Central memory CD4-positive, alpha-beta T cell (primary cell): ENCODE measurements at places on chromosomes 12 and 14.

- no peak for DNase-seq
Measured at GRCh38 chr12:78316631-78317468, 486.2 kb downstream of the NAV3 start.

DNA sequence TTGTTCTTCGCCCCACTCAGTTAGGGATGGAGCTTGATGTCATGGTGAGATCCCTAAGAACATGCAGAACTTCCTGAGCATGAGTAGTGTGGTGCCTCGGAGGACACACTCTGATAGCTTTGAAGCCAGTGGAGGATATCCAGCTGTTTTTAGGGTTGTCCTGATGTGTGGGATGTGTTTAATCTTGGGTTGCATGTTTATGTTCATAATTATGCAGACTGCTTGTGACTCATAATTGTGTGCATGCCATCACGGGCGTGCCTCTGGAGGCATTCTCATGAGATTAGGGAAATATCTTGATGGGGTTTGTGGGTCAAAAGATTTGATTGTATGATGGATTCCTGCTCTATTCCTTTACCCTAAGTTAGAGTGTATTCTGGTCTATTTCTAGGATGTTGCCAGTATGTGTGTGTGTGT, 267.4 kb upstream of the PELI2 start:
- no peak for DNase-seq

DNA sequence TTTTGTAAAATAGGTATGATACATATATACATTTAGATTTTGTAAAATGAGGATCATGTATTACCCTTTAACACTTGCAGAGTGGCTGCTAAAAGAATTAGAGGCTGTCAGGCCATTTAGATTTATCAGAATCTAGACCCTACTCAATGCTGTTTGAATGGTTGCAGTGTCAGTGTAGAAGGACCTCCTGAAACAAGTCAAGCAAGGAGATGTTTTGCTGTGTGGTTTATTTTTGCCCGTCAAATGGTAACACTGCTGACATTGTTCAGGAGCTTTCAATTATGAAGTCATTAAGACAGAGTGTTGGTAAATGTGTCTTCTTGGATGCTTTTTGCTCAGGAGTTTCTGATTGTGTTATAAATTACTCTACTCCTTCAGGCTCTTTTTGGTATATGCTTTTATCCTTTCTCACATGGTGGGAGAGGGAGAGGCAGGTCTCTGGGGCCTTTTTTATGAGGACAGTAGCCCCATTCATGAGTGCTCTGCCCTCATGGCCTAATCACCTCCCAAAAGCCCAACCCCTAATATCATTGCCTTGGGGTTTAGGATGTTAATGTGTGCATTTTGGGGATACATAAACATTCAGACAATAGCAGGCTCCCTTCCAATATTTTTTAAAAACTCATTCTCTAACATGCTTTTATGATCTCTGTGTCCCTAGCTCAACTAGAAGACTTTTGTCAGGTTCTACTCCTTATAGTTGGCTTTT, 16.5 kb downstream of the EID3 start:
- DNase-seq, result no peak

GRCh38 chr12:32478858-32479725, 79.7 kb downstream of the FGD4 start:
- no peak for DNase-seq

- no peak for DNase-seq
Measured at GRCh38 chr12:52083638-52083996, 4.1 kb downstream of the SMIM41 start.

DNA sequence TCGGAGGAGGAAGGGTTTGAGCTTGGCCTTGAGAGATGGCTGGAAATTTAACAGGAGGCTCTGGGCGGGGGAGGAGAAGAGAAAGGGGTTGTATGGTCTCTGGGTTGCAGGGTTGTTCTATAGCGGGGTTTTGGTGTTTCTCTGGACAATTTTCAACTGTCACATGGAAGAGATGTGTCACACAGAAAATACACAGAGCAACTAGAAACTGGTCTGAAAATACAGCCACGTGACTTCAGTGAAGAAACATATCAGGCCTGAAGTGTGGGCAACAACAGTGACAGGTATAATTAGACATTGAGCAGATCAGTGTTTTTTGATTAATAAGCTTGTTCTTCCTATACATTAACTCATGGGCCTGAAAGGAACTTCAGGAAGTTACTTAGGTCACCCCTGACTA, 205.3 kb upstream of the HMGA2 start:
- no peak for DNase-seq

- no peak for DNase-seq
Measured at GRCh38 chr12:40988355-40988754, 199.8 kb upstream of the PDZRN4 start.

DNA sequence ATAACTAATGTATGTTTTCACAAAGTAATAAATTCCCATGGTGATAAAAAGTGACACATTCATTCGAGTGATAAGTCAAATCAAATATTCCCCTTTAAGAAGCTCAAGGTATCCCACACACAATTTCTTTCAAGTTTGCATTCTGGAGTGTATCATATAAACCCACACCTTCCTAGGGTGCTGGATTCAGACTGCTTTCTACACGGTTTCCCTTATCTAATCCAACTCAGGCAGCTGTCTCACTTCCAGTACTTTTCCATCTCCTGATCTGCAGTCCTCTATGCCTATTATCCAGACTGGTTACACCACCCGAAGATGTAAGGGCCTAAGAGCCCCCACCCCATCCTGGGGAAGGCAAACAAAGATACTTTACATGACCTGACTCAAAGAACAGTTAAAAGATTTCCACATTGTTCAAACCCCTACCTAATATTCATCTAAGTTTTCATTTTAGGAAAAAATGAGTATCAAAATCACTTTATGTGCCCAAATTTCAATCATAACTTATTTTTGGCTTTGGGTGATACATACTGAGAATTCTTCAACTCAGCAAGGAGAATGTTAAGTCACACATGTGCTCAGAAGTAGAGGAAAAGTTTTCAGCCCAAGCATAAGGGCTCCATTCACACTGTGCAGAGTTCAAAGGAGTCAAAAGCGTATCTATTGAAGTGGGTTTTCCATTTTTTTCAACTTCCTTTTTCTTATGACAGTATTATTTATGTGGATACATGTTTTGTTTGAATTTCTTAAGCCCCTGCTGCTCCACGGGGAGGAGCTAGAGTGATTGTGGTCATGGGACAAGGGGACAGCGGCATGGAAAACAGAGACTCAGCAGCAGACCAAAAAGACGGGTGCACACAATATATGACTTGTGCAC, 41.8 kb downstream of the CORO1C start:
- peak; percentile 47 for DNase-seq

GRCh38 chr12:51508285-51508684, 82.7 kb upstream of the SCN8A start:
- DNase-seq, result no peak

- DNase-seq, result no peak
Measured at GRCh38 chr14:101098177-101098576, 194.7 kb upstream of the RTL1 start.

DNA sequence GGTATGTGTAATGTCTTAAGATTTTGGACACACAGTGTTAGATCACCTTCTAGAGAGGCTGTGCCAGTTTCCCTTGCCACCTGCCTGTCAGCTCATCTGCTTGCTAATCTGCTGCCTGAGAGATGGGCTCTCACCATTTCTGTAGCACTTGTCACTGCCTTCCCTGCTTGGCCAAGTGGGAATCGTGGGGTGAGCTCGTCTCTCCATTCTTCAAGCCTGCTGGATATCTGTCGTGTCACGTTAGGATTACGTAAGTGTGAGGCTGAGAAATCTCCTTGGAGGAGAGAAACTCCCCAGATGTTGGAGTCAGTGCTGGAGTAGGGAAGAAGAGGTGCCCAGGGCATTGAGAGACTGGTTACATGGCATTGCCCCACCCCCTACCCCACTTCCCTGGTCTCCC, 8.6 kb upstream of the RPH3A start:
- DNase-seq, result no peak

- DNase-seq, result no peak
Measured at GRCh38 chr12:52526511-52526951, 6.3 kb upstream of the KRT5 start.

DNA sequence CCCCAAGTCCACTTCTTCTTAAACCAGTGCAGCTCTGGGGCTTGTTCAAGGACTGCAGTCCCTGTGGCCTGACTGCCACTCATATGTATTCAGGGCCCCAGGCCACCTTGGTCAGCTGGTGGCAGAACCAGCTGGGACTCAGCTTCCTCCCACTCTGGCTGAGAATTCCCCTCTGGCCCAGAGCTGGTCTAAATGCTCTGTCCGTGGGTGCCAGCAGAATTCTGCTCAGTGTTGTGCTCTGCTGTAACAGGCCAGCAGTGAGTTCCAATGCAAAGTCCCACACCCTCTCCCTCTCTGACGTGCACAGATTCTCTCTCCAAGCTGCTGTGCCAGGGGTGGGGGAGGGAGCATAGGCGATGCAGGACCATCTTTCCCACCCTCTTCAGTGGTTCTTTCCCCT, 210.4 kb upstream of the RGS6 start:
- no peak for DNase-seq

DNA sequence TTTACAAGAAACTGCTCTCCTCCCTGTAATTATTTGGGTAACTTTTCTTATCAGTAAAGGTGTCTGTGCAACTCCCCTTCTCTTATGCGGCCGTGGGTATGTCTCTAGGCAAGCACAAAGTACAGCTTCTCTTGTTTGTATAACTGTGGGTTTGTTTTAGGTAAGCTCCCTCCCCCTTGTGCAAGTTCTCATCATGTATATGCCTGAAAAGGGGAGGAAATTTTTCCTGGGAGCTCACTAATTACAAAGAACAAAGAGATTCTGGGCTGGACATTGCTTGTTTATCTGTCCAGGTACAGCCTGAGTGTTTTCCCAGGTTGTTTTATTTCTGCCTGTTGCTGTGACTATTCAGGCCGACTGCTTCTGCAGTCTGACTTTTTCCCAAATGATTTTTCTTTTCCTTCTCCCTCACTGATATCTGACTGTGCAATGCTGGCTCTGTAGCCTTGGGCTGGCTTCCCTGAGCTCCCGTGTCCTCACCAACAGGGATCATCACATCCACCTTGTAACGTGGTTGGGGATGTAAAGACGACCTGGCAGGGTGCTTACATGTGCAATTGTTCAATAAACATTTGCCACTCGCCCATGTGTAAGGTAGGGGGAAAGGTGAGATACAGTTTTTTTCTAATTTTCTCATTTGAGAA, 916.5 kb downstream of the AACS start:
- DNase-seq, result no peak

GRCh38 chr12:32659908-32660440, 19.1 kb upstream of the DNM1L start:
- no peak for DNase-seq

GRCh38 chr12:111066744-111067437, 146.5 kb upstream of the MYL2 start:
- no peak for DNase-seq

DNA sequence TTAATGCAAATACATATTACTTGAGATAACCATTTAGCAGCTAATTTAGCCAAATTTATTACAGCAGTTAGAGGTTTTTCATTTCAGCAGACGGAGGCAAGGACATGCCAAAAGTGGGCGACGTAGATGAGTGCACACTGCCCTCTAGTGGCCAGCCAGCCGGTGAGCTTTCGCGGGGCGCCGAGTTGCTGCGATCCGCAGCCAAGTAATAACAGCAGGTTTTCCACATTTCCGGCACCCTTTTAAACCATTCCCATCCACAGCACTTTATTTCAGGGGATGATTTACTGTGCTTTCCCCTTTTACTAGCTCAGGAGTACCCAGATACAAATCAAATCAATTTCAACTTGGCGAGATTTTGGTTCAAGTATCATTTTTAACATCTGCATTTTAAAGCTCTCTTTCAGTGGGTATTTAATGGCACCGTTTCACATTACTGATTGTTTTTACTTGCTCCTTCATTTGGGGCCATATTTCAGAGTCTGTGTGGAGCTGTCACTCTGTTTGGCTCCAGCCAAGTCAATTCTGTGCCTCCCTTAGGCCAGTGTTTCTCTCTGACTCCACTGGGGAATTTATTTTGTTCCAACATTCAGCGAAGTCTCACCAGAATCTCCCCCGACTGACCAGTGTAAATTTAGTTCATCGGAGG, 158.0 kb downstream of the EGLN3 start:
- peak; percentile 31 for DNase-seq

DNA sequence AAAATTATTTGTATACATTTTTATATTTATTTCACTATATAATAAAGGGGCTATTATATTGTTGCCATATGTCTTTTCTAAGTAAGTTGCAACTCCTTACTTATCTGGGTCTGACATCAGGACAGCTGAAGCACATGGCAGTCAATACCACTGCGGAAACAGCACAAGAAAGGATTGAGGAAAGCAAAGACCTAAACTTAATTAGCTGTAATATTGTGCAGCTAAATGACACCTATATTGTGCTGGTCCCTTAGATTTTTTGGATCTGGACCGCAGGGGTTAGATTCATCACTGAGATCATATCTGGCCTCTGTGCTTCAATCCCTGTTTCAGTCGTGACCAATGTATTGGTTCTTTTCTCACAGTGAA, 359.6 kb upstream of the DIO2 start:
- DNase-seq, result no peak

- DNase-seq, result no peak
Measured at GRCh38 chr12:46454981-46455380, 82.4 kb upstream of the SLC38A2 start.

- no peak for DNase-seq
Measured at GRCh38 chr12:100115291-100115690, 27.4 kb downstream of the BLTP3B start.

- peak; percentile 54 for DNase-seq
Measured at GRCh38 chr12:48814262-48815125, 3.8 kb upstream of the CACNB3 start.

GRCh38 chr12:117143008-117143532, 43.9 kb upstream of the TESC start:
- no peak for DNase-seq

GRCh38 chr12:65827827-65828231, 3.5 kb downstream of the HMGA2 start:
- no peak for DNase-seq

DNA sequence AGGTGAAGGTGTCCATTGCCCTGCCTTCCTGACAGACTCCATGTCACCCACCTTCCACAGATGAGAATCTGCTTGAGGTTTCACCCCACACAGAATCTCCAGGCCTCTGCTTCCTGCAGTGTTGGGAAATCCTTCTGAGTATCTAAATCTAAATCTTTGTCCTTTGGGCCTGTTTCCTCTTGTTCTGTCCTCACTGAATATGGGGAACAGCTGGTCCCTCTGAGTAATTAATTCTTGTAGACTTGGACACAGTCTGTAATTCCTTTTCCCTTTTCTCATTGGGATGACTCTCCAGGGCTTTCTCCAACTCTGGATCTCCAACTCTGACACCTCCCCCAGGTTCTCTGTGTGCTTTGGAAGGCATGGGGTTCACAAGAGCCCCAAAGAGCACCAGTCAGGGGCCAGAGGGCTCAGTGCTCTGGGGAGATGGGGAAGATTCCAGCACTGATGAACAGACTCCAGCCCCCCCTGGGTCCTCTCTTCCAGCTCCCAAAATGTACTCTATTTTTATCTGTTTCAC, 2.3 kb upstream of the ACVRL1 start:
- no peak for DNase-seq
